Activated CD8-positive, alpha-beta T cell treated with anti-CD3 and anti-CD28 coated beads, Interleukin-2, amount 10 ng/mL, durations not matched to agents 7 days and 5 days (primary cell): ENCODE measurements at places on chromosomes 1 and 21.

- no peak for DNase-seq
Observed at GRCh38 chr1:230169454-230170152, 102.6 kb downstream of the GALNT2 start.

DNA sequence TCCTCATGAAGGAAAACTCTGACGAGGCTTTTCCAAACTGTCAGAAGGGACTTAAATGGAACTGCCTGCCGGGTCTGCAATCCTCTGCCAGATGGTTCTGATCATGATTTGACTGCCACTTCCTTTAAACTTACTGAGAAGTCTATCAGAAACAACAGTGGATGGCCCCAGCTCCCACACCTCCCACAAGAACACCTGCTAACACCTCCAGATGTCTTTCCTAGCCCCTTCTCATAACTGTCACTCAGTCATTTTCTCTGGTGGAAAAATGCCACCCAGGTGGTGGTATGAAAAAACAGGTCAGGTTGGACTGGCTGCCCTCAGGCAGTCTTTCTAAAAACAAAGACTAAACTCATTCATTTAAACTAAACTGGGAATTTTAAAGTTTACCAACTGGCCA is 66.7 kb upstream of the ABCD3 start:
- DNase-seq = no peak

- DNase-seq = no peak
Observed at GRCh38 chr1:20102875-20103274, 16.5 kb downstream of the PLA2G2D start.

DNA sequence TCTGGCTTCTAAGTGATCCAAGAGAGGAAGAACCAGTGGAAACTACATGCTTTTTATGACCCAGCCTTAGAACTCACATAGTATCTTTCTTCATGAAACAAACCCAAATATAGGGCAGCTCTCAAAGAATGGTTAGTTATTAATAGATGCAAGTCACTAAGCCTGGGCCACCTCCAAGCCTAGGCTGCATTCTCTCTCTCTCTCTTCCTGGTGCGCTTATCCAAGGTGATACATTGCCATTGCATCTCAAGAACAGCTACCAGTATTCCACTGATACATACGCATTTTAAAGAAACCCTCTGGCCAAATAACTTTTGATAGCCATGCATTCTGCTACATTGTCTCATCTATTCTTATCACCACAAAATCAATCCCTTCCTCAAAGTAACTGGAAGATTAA is 455.6 kb upstream of the ADGRL2 start:
- no peak for DNase-seq

DNA sequence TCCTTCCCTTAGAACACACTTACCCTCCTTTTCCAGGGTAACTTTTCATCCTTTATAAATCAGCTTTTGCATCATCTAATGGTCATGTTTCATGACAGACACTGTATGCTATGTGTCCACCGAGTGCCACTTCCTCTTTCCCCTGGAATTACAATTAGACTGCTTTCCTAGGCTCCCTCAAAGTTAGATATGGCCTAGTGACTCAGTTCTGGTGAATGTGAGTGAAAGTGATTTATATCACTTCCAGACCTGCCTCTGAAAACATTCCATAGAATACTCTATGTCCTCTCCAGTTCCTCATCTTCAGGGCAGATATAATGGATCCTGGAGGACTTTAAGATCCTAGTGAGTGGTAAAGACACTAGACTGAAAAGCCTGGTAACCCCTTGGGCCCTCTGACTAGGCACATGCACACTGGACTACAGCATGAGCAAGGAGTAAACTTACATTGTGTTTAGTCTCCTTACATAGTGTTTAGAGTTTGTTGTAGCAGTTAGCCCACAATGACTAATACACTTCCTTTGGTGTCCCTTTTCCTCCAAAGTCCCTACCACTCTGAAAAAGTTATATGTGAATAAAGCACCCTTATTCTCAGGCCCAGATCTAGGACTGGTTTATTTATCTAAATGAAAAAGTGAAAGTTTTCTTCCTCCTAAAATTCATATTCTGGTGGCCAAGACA is 59.3 kb downstream of the GPR88 start:
- DNase-seq = no peak

GRCh38 chr1:175129182-175129581 is 61.5 kb downstream of the TNN start:
- DNase-seq = no peak
